Skeletal muscle cell (primary cell): ENCODE measurements at places on chromosomes 2 and 18.
A peak's percentile ranks its signal among the peaks of the same experiment; 100 is the strongest.

GRCh38 chr2:167190053-167190452 lies 301.8 kb downstream of the XIRP2 start:
- peak; percentile 92 for DNase-seq

DNA sequence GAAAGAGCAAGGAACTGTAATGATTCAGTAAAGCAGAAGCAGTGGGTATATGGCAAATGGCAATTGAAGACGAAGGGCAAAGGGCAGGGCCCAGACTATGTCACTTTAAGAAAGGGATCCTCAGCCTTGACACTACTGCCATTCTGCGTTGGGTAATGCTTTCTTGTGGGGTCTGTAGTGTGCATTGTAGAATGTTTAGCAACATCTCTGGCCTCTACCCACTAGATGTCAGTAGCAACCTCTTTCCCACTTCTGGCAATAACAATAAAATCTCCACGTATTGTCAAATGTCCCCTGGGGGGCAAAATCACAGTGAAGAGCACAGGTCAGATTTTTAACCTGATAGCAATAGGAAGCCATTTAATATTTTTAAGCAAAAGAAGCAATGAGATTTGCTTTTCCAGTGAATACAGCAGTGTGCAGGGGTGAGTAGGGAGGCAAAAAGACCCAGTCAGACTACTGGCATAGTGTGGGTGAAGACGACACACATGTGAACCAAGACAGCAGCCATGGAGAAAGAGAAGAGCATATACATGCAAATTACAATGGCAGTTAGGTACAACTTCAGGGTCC lies 209.5 kb downstream of the DYM start:
- DNase-seq: no peak

DNA sequence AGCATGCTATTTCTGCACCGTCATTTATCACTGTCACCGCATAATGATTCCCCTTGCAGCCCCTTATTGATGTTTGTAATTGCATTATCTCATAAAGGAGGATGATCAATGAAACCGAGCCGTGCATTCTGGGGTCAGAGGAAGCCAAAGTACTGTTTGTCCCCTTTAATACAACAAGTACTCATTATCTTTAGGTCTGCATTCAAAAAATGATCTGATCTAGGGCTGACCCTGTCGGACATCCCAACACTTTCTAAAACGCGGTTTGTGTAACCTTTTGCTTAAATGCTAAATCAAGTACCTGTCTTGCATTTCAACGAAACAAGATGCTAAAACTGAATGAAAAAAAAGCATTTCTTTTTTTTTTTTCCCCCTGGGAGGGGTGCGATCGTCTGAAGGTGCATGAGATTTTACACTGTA lies 143.8 kb downstream of the MEIS1 start:
- no peak for DNase-seq

DNA sequence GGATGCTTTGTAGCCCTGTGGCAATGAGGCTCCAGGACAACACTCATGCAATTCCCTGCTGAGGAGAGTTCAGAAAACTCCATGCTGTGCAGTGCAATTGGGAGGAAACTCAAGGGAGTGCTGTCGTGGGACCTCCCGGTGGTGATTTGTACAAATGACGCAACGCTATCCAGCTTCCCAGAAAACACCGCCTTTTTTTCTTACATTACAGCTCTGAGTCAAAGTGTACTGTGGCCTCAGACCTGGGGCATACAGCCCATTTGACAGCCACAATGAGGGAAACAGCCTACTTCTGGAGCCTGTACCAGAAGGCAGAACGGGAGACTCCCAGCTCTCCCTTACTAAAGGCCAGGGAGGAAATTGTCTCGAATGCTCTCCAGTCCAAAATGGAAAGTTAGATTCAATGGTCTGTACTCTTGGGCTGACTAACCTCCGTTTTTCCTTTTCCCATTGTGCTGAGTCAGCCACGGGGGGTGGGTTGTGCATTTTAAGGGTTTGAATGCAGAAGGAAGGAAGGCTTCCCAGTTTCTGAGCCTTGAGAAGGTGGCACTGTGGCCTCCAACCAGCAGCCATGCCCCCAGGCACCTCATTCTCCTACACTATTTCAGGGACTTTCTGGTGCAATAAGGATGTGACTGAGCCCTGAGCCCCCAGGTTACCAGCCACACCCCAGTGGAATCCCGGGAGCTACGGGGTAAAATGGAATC lies 16.4 kb upstream of the CYP1B1 start:
- DNase-seq: peak; percentile 86

DNA sequence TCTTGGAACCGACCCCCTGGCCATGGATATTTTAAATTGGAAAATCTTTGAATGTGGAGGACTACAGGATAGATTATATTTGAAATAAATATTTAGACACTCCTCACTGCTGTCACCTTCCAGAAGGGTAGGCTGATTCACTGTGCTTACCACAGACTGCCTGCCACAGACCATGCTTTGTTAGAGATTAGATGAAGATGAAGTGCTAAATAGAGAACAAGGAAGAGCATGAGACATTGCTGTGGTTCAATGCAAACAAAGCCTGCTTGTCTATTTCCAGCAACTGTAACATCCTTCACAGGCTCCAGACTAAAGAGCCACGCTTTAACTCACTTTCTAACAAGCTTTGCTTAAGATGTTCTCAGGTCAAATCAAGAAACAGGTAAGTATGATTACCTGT lies 81.0 kb upstream of the TMEM17 start:
- peak; percentile 20 for DNase-seq

- DNase-seq: no peak
These were observed 126.1 kb upstream of the FAM117B start for GRCh38 chr2:202508686-202509085.

GRCh38 chr18:2400701-2401196 lies 170.6 kb downstream of the METTL4 start:
- no peak for DNase-seq

GRCh38 chr2:112994648-112995047 lies 10.6 kb upstream of the IL36A start:
- no peak for DNase-seq

DNA sequence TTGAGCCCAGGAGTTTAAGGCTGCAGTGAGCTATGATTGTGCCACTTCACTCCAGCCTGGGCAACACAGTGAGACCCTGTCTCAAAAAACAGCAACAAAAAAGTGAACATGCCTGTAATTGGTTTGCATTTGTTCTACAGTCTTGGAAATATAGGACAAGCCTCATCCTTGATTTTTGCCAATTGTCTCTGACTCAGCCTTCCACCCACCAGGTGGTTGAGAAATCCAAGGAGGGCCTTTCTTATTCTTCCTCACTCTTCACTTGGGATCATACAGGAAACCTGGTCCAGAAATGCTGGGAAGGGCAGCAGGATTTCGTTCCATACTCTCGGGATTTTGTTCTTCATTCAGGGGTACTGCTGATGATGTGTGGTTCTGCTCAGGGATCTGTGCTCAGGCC lies 94.6 kb downstream of the CDC42EP3 start:
- DNase-seq: no peak

GRCh38 chr2:13414897-13415296 lies 698.2 kb downstream of the TRIB2 start:
- DNase-seq: no peak
